Transverse colon (tissue), 4 donors: ENCODE measurements at places on chromosomes 5 and 9. TPM values are rescaled to one million over a fixed set of nuclear protein-coding genes. Genes with fewer than 3 reads are reported as not detected.
A peak's percentile ranks its signal among the peaks of the same experiment; 100 is the strongest.

GRCh38 chr5:10636363-10637142 lies 72.7 kb downstream of the ANKRD33B start:
- H3K27ac ChIP-seq, result no peak overlapping the region
- H3K36me3 ChIP-seq, result no peaks in the 10 kb centered on the region
- H3K4me3 ChIP-seq, result no peak overlapping the region
- DNase-seq, result no peak

- no peak overlapping the region for H3K27ac ChIP-seq
- no peaks in the 10 kb centered on the region for H3K36me3 ChIP-seq
- no peak for DNase-seq
- H3K4me1 ChIP-seq, result no peaks in the 10 kb centered on the region
- H3K27me3 ChIP-seq, result no peaks in the 10 kb centered on the region
- H3K4me3 ChIP-seq, result no peak overlapping the region
Measured at GRCh38 chr5:98458004-98458403, 315.5 kb upstream of the RGMB start.

- H3K4me3 ChIP-seq, result no peak overlapping the region
- no peaks in the 10 kb centered on the region for H3K27me3 ChIP-seq
- no peak for DNase-seq
- H3K4me1 ChIP-seq, result peaks cover 10% of the 10 kb centered on the region
- peak overlapping the region; percentile 79 for H3K27ac ChIP-seq
Measured at GRCh38 chr9:76866689-76867088, 39.2 kb downstream of the PRUNE2 start.

- DNase-seq, result no peak
- no peaks in the 10 kb centered on the region for H3K27me3 ChIP-seq
- no peak overlapping the region for H3K4me3 ChIP-seq
- H3K36me3 ChIP-seq, result no peaks in the 10 kb centered on the region
Measured at GRCh38 chr5:59919484-59919883, 26.0 kb upstream of the PDE4D start.

- H3K27ac ChIP-seq, result no peak overlapping the region
- no peak overlapping the region for H3K4me3 ChIP-seq
- H3K36me3 ChIP-seq, result no peaks in the 10 kb centered on the region
- no peaks in the 10 kb centered on the region for H3K27me3 ChIP-seq
- no peaks in the 10 kb centered on the region for H3K4me1 ChIP-seq
Measured at GRCh38 chr9:3857673-3858072, 331.9 kb upstream of the RFX3 start.

DNA sequence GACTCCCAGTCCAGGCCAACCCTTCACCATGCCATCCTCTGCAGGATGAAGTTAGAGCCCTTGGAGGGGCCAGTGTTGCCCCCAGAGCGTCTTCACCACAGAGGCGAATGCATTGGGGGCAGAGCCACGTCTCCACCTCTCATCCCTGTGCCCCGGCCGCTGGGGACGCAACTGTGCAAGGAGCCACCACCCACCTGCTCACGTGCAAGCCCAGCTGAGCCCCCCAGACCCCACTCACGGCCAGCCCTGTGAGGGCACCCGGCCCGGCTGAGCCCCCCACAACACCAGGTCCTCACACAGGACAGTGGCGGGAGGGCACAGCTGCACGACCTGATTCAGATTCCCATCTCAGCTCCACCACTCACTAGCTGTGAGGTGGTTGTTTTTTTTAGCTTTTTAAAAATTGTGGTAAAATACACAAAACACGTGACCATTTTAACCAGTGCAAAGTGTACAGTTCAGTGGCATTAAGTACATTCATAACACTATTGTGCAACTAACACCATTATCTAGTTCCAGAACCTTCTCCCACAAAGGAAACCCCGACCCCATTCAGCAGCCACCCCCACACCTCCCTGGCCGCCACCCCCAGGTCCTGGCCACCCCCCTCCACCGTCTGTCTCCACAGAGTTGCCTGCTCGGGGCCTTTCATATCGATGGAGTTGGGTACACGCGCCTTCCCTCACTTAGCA lies 33.5 kb upstream of the UBAC1 start:
- no peak overlapping the region for H3K4me3 ChIP-seq
- peak overlapping the region; percentile 86 for H3K27ac ChIP-seq
- no peaks in the 10 kb centered on the region for H3K36me3 ChIP-seq
- H3K4me1 ChIP-seq, result peaks cover 22% of the 10 kb centered on the region
- peaks cover 7% of the 10 kb centered on the region for H3K27me3 ChIP-seq

DNA sequence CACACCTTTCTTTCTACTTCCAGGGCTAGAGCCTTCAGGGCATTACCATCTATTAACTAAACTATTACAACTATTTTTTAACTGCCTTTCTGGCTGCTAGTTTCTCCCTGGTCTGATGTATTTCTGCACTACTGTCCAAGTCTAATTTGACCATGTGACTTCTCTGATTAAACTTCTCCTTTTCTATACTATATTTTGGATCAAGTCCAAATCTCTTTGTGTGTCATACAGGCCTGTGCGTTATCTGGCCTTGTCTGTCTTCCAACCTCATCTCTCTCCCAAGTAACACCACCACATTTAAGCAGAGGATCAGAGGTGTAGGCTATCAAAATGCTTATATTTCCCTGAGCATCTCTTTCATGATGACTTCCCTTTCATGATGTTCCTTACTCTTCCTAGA lies 47.2 kb upstream of the OR13F1 start:
- no peaks in the 10 kb centered on the region for H3K4me1 ChIP-seq
- DNase-seq, result no peak
- H3K27ac ChIP-seq, result no peak overlapping the region
- no peaks in the 10 kb centered on the region for H3K36me3 ChIP-seq
- H3K27me3 ChIP-seq, result no peaks in the 10 kb centered on the region

DNA sequence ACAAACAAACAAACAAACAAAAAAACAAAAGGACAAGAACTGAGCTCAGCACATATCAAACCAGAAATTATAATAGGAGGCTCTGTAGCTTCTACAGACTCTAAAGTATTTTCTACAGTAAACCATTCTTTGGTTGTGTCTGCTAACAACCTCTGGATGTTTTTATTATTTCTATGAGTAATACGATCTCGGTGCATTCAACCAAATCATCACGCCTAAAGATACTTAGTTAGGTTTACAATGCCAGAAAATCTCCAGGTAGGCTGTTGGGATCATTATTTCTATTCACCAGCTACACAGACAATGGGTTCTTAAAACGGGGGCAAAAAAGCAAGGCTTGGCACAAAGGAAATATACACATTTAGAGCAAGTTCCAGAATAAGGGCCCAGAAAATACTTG lies 41.6 kb upstream of the ALDOB start:
- H3K27me3 ChIP-seq, result no peaks in the 10 kb centered on the region
- H3K27ac ChIP-seq, result no peak overlapping the region
- no peak overlapping the region for H3K4me3 ChIP-seq
- no peak for DNase-seq
- no peaks in the 10 kb centered on the region for H3K36me3 ChIP-seq

- peak overlapping the region; percentile 92 for H3K27ac ChIP-seq
- peaks cover 5% of the 10 kb centered on the region for H3K36me3 ChIP-seq
- peak; percentile 23 for DNase-seq
- peak overlapping the region; percentile 74 for H3K4me3 ChIP-seq
- H3K27me3 ChIP-seq, result no peaks in the 10 kb centered on the region
- peaks cover 26% of the 10 kb centered on the region for H3K4me1 ChIP-seq
Measured at GRCh38 chr9:128190516-128191405, 611 bp downstream of the CIZ1 start.

- H3K4me1 ChIP-seq, result peaks cover 6% of the 10 kb centered on the region
- H3K27ac ChIP-seq, result no peak overlapping the region
- no peaks in the 10 kb centered on the region for H3K27me3 ChIP-seq
- DNase-seq, result no peak
Measured at GRCh38 chr9:747567-747966, 93.9 kb upstream of the DMRT1 start.

DNA sequence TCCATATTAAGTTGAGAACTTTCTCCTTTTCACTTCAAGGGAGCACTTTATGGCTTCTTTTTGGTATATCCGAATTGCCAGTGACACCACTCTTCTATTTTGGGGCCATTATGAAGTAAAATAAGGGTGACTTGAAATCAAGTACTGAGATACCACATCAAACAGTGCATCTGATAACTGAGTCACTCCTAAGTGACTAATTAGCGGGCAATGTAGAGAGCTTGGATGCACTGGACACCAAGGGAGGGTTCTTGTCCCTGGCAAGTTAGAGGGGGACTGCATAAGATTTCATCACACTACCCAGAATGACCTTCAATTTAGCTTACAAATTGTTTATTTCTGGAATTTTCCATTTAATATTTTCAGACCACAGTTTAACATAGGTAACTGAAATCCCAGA lies 813.9 kb upstream of the CDH10 start:
- no peak for DNase-seq
- H3K4me3 ChIP-seq, result no peak overlapping the region
- no peak overlapping the region for H3K27ac ChIP-seq
- no peaks in the 10 kb centered on the region for H3K4me1 ChIP-seq
- no peaks in the 10 kb centered on the region for H3K36me3 ChIP-seq

GRCh38 chr9:34688329-34689115 lies 2.6 kb downstream of the CCL19 start:
- H3K4me3 ChIP-seq, result no peak overlapping the region
- H3K36me3 ChIP-seq, result no peaks in the 10 kb centered on the region
- no peaks in the 10 kb centered on the region for H3K27me3 ChIP-seq
- no peak for DNase-seq

DNA sequence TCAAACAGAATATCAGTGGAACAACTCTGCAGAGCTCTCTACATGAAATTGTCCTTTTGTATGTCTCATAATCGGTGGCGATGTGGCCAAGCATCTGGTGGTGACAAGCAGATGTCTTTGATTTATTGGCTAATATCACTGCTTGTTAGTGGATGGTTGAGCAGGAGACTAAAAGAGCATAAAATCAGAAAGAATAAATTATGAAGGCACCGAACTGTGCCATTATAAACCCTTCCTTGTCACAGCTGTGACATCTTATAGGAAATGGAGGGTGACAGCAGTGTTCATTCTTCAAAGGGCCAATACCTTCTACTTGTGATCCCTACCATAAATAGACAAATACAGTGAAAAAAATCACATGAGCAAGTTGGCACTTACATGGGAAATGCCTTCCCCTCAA lies 1404.3 kb downstream of the MAT2B start:
- no peak overlapping the region for H3K27ac ChIP-seq
- H3K36me3 ChIP-seq, result no peaks in the 10 kb centered on the region
- H3K4me1 ChIP-seq, result no peaks in the 10 kb centered on the region

- no peaks in the 10 kb centered on the region for H3K27me3 ChIP-seq
- H3K4me3 ChIP-seq, result no peak overlapping the region
- no peaks in the 10 kb centered on the region for H3K36me3 ChIP-seq
- DNase-seq, result no peak
- H3K27ac ChIP-seq, result no peak overlapping the region
Measured at GRCh38 chr9:22065431-22066200, 56.5 kb upstream of the CDKN2B start.

DNA sequence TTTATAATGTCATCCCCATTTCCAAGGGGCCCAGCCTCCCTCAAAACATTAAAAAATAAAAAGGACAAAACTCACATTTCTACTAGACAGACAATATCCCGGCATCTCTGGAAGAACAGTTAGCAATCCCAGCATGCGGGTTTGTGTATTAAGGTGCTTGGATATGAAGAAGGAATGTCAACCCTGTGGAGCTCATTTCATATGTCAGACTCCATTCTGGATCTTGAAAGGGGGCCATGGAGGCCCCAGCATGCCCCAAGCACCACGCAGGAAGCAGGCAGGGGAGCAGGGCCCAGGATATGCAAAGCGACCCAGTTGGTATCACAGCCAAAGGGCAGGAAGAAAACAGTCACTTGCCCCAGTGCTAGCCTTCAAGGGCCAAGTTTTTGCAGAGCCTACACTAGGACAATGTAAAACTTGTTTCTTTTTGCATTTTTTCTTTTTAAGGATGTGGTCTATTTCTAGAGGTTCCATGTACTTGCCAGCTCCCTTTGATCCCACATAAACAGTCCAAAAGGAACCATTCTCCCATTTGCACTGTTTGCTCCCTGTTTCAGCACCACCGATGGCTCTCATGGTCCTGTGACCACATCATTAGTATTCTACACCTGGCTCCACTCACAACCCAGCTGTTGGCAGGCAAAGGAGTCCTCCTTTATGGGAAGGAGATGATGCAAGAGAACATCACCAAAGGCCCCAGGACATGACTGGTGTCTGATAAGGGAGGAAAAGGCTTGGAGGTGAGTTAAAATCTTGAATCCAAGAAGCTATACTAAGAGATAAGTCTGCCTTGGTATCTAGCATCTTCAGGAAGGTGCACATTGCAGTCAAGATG lies 58.3 kb downstream of the FGF1 start:
- no peak overlapping the region for H3K4me3 ChIP-seq
- DNase-seq, result no peak
- peaks cover 6% of the 10 kb centered on the region for H3K4me1 ChIP-seq

DNA sequence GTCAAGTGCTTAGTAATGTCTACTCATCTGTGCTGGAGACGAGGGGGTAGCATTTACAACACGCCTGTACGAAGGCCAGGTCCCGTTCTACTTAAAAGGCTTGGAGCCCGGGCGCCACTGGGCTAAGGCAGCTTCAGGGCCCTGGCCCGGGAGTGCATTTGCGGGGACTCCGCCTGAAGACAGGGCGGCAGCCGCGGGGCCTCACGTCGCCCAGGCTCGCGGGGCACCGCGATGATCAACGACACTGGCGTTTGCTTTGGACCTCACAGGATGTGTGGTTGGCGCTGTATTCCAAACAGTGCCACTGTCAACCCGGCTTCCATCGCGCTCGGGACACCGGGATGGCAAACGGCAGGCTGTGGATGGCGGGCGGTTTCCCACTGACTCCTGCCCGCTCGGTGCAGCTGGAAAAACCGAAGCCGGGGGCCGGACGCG lies 1.1 kb upstream of the TENT4A start:
- peak; percentile 61 for DNase-seq
- H3K27ac ChIP-seq, result peak overlapping the region; percentile 99
- H3K36me3 ChIP-seq, result no peaks in the 10 kb centered on the region
- peak overlapping the region; percentile 82 for H3K4me3 ChIP-seq
- H3K4me1 ChIP-seq, result peaks cover 30% of the 10 kb centered on the region
- H3K27me3 ChIP-seq, result no peaks in the 10 kb centered on the region

The PCDHGC5 gene
- 2.5 TPM for total RNA-seq

The CENPP gene
- total RNA-seq, result 3.6 TPM

The PCDH12 gene
- total RNA-seq, result 0.68 TPM

The ESM1 gene
- total RNA-seq, result not detected

The NMUR2 gene
- total RNA-seq, result not detected

The CA9 gene
- not detected for total RNA-seq

The P4HA2 gene
- total RNA-seq, result 22.1 TPM

The SHOC1 gene
- not detected for total RNA-seq

The ANKRD31 gene
- not detected for total RNA-seq

The GRIN3A gene
- total RNA-seq, result 0.48 TPM

The KIF24 gene
- 1.4 TPM for total RNA-seq

The ANGPTL2 gene
- 13.8 TPM for total RNA-seq

The GFRA3 gene
- 0.55 TPM for total RNA-seq
